ENCODE measurements at places on chromosomes 13 and 19.

DNA sequence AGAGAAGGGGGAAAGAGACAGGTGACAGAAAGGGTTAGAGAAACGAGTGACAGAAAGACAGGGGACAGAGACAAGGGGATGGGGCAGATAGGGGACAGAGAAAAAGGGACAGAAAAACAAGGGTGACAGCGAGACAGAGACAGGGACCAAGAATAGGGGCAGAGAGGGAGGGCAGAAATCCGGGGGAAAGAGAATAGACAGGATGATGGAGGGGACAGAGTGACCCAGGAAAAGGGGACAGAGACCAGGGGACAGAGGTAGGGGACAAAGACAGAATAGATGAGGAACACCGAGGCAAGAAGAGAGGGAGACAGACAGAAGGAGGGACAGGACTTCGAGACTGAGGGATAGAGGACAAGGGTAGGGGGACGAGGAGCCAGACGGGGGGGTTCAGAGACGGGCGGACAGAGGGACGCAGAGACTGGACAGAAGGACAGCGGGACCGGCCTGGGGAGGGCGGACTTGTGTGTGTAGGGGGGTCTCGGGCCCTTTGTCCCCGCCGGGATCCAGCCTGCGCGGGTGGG is 593 bp downstream of the CADM4 start:
- DNase-seq, result no peak

GRCh38 chr13:103276775-103277498 is 210.7 kb upstream of the SLC10A2 start:
- no peak for DNase-seq

DNA sequence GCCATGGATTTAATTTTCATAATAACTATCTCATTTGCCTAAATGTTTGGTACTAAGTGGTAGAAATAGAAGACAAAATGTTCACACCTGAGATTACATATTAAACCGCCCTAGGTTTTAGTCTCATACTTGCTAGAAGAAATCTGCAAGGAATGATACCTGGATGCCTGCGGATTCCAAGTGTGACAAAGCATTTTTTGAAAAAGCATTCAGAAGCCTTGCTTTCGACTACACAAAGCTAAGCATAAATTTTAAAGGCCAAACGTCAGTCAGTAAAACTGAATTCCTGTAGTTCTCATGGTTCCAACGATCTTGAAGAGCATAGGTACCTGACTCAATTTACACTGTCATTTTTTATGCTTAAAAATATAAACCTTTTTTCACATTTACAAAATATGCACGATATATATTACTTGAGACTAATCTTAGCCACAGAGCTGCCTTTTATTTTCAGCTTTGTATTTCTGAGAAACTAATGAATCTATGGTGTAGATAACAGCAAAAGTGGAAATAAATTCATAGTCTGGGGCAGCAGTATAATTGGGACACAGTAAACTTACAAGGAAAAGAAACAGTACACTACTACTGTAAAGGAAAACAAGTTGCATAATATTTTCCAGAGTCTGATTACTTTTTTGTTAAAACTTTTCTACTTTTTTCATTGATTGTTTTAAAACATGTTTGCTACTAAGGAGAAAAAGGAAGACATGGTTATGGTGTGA is 1.2 kb upstream of the LRRC63 start:
- no peak for DNase-seq

- no peak for DNase-seq
Observed at GRCh38 chr13:94318418-94318817, 161.1 kb downstream of the DCT start.

DNA sequence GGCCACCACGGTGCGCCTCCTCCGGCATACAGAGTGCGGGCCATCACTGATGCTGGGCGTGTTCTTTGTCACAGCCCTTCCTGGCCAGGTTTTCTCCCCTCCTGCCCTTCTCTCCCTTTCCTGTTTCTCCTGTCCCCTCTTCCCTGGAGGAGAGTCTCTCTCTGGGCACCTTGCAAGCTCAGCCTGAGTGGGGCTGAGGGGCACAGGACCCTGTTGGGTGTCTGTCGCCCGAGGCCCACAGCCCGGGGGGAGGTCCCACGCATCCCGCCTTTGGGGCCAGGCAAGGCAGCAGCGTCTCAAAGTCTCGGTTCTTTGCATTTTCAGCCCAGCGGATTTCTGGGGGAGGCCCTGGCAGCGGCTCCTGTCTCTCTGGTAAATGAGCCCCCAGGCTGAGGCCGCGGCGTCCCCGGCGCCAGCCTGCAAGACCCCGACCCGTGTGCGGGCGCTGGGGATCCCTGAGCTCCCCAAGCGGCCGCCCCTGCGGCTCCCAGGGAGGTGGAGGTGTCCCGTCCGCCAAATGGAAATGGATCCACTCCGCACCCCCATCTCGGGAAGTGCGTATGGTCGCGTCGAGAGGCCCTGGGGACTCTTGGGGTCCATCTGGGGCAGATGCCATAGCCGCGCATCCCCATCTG is 47.2 kb downstream of the COMP start:
- DNase-seq, result no peak

Data from omental fat pad (tissue), 4 donors.